ENCODE measurements at places on chromosomes 16 and 17.

DNA sequence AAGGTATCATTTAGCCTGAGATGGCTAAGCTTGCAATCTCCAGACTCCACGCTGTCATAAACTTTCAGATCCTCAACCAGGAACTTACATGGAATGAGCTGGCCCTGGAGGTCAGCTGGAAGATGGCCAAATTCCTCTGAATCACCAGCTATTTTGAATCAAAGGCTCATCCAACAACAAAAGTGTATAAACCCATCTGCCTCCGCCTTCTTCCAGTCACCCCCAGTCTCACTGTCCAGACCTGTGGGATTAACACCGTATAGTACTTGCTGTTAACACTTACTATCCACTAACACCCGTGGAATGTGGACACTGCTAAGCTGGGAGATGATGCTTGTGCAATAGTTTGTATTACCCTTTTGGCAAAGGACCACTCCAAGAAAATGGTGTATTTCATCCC is 1.9 kb upstream of the LCMT1 start:
- peak; percentile 97 for DNase-seq

DNA sequence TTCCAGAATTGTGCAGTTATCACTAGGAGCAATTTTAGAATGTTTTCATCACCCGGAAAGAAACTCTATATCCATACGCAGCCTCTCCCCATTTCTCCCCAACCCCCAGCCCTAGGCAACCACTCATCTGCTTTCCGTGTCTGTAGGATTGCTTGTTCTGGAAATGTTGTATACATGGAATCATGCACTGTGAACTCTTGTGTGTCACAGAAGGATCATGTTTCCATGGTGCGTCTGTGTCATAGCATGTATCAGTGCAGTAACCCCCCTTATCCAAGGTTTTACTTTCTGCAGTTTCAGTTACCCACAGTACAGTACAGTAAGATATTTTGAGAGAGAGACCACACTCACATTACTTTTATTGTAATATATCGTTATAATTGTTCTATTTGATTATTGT is 299.4 kb downstream of the CPPED1 start:
- no peak for DNase-seq

GRCh38 chr16:46768809-46769208 is 20.7 kb upstream of the MYLK3 start:
- no peak for DNase-seq

GRCh38 chr16:700684-701584 is 4.7 kb downstream of the FBXL16 start:
- no peak for DNase-seq

GRCh38 chr16:58236231-58236690 is 38.4 kb upstream of the CSNK2A2 start:
- DNase-seq: peak; percentile 68

DNA sequence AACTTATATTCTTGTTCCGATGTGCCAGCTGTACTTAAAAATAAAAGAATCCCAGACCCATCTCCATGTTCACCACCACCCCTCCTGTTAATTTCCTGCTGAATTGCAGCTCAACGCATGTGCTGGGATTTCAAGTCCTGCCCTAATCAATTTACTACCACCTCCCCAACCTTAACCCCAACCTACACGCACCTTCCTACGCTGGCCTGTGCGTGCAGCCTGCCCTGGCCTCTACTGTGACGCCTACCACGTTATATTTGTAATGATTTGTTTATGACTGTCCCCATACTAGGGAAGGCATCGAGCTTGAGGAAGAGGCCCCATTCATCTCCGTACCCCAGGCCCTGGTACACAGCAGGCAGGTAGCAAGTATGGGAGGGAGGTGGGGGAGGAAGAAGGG is 251.1 kb downstream of the MRTFB start:
- no peak for DNase-seq

- peak; percentile 93 for DNase-seq
Measured at GRCh38 chr16:66741169-66741900, 10.1 kb downstream of the DYNC1LI2 start.

GRCh38 chr17:16046966-16047365 is 47.3 kb downstream of the TTC19 start:
- peak; percentile 39 for DNase-seq

- DNase-seq: no peak
Measured at GRCh38 chr16:4958510-4959438, 644 bp downstream of the SEC14L5 start.

GRCh38 chr16:80366023-80366422 is 174.8 kb upstream of the DYNLRB2 start:
- DNase-seq: no peak

DNA sequence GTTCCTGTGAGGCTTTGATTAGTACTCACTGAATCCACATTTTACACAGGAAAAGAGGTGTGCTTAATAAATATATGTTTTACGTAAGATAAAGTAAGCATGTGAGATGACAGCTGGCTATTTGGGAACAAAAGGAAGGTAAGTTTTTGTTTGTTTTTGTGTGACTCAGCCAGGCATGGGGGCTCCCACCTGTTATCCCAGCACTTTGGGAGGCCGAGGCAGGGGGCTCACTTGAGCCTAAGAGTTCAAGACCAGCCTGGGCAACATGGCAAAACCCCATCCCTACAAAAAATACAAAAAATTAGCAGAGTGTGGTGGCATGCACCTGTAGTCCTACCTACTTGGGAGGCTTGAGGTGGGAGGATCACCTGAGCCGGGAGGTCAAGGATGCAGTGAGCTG is 17.9 kb downstream of the GPR142 start:
- DNase-seq: no peak

DNA sequence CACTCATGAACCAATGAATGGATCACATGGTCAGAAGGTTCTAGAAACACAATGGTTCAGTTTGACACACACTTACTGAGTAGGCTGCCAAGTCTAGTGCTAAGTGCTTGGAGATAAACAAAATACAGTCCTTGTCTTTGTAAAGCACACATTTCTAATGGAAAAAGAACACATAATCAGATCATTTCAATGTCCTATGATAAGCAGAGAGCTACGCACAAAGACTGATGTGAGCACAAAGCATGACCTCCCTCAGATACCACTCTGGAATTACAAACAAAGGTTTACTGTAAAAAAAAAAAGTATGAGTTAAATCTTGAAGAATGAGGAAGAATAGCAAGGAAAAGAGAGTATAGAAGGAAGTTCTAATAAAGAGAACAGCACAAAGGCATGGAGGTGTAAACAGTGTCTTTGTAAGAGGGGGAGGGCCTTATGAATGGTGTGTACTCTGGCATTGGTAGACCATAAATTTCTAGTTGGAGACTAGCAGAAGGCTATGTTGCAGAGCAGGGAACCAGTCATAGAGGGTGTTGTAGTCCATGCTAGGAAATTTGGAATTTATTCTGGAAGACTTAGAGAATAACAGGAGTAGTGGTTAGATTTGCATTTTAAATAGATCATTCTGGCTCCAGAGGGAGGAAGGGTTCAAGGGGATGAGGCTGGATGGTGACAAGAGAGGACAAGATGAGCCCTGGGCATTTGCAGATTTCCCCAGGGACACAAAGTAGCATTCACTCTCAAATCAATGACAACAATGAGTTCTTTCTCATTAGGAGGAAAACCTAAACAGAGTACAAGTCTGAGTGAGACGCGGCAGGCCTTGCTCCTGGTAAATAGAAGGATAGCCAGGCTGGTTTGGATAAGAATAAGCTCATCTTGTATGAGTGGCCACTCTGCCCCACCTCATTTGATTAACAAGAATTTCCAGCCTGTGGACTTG is 468.0 kb downstream of the TOX3 start:
- no peak for DNase-seq

DNA sequence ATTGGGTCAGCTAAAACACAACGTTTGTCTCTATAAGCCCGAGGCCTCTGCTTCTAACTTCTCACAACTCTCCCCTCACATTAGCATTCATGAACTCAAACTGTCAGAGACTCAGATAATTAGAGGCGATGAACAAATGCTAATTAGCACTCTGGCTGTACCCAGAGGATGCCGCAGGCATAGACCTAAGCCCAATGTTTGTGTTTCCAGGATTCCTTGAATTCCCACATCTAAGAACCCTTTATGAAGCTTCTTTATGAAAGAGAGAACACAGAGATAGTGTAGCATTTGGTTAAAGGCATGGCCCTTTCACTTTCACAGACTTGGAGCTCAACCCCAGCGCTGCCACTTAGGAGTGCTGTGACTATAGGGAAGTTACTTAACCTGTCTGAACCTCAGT is 512.2 kb downstream of the GRIN2A start:
- no peak for DNase-seq

- no peak for DNase-seq
Measured at GRCh38 chr17:66750116-66750515, 84.8 kb upstream of the CACNG5 start.

- DNase-seq: no peak
Measured at GRCh38 chr16:69382421-69382820, 3.4 kb downstream of the TERF2 start.

DNA sequence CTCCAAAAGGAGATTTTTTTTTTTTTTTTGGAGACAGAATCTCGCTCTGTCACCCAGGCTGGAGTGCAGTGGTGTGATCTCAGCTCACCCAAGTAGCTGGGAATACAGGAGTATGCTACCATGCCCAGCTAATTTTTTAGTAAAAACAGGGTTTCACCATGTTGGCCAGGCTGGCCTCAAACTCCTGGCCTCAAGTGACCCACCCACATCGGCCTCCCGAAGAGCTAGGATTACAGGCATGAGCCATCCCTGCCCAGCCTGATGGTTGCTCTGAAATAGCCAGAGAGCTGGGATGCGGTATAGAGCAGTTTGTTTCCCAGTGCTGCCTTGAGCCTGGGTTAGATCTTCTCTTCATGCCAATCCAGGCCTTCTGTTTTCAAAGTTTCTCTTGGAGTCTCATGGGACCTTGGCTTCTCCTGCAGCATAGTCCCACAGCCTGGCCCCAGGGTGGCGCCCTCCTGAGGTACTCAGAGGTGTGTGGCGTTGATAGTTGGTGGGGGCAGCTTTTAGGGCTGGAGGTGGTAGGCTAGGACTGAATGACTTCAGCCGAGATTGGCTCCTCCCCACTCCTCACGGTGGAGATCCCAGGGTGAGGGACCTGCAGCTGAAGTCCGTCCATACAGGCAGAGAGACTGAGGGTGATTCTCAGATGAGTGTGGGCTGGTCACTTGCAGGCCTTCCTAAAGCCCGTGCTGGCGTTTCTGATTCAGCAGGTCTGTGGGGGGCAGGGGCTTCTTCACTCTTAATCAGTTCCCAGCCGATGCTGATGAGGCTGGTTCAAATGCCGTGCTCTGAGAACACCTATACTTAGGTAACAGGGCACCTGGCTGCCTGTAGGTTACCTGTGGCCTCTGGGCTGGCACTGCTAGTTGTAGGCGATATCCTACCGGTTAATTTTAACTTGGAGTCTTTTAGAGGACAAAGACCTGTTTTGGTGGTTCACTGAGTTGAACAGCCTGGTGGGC is 52.0 kb downstream of the TNFRSF13B start:
- DNase-seq: no peak

GRCh38 chr16:69465083-69465721 is 40.8 kb downstream of the CYB5B start:
- peak; percentile 60 for DNase-seq

- peak; percentile 77 for DNase-seq
Measured at GRCh38 chr17:17044846-17045561, 2.7 kb downstream of the MPRIP start.

GRCh38 chr16:85653290-85653891 is 35.4 kb downstream of the GINS2 start:
- DNase-seq: no peak

- DNase-seq: no peak
Measured at GRCh38 chr16:31134625-31135534, 647 bp downstream of the PRSS8 start.

DNA sequence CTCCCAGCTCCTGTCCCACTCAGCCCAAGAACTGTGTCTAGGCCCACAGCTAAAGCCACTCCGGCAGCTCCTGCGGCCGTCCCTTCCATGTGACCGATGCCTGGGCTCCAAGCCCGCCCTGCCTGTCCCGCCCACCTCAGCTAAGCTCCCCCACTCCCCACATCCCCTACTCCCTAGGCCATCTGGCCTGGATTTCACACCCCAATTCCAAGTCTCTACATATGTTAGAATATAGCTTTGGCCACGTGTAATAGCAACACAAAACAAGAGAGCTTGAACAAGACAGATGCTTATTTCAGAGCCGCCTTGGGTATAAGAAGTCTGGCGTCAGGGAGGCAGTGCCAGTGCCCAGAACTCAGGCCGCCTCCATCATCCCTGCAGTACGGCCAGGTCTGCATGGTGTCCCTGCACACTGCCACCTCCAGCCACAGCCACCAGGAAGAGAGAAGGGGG is 30.0 kb upstream of the USP22 start:
- no peak for DNase-seq

DNA sequence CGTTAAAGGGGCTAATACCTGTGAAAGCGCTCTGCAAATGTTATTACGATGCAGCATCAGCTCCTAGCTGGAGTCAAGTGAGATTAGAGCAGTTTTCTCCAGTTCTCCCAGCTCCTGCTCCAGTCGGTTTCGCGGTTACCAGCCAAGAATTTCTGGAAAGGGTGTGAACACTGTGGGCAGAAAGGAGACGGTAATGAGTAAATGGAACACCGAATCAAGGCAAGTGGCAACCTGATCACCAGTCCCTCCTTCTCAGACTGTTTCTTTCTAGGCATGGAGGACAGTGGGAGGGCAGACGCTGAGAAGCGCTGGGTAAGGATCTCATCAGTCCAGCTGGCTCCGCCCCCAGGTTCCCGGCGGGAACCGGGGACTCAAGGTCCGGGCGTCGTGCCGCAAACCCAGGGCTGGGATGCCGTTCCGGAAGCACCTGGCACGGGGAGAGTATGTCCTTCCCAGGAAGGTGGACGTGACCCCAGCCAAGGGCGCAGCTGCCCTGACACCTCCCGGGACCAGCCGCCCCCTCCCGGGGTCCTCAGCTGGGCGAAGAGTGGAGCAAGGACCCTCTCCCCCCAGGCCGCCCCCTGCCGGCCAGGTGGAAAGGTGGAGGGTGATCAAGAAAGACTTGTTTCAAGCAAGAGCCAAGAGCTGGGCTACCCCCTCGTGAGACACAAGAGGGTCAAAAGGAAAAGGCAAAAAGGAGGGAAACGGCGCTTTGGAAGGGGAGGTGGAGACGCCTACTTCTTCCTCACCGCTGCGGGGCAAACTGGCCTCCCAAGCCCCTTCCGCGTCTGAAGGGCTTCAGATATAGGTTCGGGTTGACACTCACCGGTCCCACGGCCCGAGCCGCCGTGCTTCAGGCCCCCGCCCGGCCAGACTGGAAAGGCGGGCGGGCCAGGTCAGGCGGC is 481 bp downstream of the MYO19 start:
- DNase-seq: peak; percentile 59

GRCh38 chr17:82031885-82032627 is 578 bp downstream of the RAC3 start:
- no peak for DNase-seq

GRCh38 chr17:74325376-74325742 is 667 bp upstream of the KIF19 start:
- no peak for DNase-seq

- DNase-seq: no peak
Measured at GRCh38 chr17:74339537-74340195, 13.6 kb downstream of the KIF19 start.

Measured in choroid plexus epithelial cell (primary cell).